ENCODE measurements at places on chromosomes 16 and 17.

DNA sequence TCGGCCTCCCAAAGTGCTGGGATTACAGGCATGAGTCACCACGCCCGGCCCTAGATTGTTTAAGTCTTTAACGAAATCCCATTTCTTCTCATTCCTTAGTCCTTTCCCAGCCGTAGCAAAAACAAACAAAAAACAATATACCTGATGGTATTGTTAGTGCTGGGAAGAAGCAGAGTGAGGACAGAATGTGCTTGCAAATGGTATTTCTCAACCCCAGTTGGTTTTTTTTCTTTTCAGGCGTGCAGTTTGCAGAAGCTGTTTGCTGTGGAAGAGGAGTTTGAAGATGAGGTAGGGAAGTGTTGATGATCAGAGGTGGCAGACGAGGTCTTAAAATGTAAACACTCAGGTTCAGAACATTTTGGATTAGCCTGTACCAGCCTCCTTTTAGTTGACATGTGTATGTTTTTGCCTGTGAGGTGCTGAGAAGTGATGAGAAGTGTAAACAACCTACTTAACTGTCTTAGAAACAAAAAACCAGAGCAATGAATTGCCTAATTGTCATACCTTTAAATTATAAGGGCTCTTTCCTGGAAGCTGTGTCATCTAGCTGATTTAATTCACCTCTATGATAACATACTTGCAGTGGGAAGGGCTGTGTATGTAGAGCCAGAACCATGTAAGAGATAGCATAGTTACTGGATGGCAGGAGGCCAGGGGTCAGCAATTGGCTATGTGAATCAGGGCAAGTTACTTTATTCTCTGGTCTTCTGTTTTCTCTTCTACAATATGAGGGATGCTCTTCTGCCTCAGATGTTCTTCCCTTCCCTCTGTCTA is 3.4 kb downstream of the HROB start:
- DNase-seq, result no peak

GRCh38 chr17:40610359-40610758 is 37.3 kb downstream of the SMARCE1 start:
- DNase-seq, result no peak

DNA sequence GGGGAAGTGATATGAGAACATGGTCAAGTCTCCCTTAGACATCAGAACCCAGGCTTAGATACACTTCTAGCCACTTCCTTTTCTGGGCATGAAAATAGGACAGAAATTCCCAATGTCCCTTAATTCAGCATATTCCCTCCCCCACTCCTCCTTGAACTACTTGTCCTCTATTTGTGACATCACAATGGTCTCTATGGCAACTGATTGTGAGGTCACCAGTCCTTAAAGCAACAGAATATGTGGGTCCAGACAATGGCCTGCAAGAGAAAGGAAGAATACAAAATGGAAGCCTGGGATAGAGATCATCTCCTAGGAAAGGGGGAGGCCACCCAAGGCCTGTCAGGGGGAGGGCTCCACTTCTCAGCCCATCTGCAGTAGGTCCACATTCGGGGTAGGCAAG is 6.7 kb upstream of the SEZ6 start:
- no peak for DNase-seq

DNA sequence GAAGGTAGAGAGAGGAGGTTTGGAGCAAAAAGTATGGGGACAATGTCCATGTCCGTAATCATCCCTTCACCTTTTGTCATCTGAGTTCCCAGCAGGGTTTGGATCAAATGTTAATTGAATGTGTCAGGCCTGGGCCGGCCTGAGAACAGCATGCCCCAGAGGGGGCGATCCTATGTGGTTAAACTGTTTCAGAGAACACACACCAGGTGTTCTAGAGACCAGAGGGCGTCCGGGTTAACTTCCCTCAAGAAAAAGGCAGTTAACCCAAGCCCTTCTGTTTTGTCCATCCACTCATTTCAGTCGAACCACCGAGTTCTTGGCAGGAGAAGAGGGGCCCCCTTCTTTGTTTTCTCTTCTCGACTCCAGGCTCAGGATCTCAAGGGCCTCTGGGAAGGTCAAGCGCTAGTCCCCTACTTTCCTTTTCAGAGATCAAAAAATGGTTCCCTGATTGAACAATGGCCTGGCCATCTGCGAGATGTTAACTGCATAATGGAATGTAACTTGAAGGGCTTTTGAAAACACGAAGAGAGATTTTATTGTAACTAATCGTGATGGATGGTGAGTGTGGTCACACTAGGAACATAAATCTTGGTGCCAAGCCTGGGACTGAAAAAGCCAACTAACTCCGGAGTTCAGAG is 142.5 kb downstream of the IRX3 start:
- DNase-seq, result no peak

DNA sequence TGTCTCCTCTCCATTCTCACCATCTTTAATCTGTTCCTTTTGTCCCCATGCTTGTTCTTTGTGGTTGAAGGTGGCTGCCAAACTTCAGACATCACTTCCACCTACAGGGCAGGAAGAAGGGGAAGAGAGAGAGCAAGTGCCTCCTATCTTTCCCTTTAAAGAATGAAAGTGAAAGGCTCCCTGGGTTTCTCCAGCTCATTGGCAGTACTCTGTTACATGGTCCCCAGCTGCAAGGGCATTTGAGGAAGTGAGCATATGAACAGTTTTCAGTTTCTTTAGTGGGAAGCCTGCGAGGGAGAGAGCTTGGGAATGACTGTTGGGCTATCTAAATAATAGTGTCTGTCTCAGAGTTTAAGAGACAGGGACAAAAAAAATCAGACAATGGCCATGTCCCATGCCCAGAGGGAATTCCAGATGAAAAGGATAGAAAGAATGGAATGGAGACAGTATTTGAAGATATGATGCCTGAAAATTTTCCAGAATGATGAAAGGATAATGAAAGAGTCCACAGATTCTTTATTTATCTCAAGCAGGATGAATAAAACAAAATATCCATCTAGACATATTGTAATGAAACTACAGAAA is 159.9 kb downstream of the LGALS9B start:
- DNase-seq, result no peak

GRCh38 chr16:75433732-75434413 is 570 bp upstream of the CFDP1 start:
- DNase-seq, result peak; percentile 93

DNA sequence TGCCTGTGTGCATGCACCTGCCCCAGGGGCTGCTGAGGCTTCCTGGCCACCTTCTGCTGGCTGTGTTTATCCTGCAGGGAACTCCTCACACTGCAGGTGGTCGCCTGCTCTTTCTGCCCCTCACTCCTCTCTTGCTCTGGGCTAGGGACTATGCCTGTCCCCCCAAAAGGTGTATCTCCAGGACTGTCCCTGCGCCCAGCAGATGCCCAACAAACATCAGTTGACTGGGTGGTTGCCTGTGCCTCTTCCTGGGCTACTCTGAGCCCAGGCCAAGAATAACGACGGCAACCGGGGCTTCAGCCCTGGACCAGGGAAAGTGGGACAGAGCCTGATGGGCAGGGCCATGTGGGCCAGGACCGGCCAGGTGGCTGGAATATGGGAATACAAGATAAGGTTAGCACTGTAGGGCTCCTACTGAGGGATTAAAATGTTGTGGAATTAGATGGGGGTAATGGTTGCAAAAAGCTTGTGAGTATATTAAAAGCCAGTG is 55.4 kb downstream of the VAC14 start:
- DNase-seq, result no peak

GRCh38 chr17:69723741-69724140 is 309.2 kb downstream of the MAP2K6 start:
- no peak for DNase-seq

DNA sequence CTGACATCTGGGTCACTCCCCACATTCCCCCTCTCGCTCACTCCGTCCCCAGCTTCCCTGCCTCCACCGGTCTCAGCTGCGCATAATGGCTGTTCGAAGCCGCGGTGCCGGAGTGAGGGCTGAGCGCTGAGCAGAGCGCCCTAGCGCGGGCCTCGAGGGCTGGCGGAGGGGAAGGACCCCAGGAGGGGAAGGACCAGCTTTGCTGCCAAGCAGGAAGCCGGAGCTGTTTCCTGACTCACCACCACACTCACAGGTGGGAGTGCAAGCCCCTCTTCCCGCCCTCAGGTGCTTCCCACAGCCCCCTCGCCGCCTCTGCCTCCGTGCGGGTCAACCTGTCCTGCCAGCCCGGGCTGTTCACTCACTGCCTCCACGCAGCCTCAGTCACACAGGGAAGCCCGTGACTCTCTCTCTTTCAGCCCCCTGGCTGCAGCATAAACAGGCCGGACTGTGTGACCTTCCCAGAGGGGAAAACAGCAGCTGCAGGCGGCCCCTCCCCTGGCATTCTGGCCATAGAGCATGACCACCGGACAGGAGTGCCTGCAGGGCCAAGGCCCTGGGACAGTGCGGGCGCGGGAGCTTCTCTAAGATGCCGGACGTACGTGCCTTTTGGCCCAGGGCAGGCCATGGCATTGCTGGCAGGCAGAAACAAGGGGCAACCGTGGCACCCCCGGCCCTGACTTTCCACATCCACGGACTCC is 23.7 kb downstream of the SLC43A2 start:
- no peak for DNase-seq

DNA sequence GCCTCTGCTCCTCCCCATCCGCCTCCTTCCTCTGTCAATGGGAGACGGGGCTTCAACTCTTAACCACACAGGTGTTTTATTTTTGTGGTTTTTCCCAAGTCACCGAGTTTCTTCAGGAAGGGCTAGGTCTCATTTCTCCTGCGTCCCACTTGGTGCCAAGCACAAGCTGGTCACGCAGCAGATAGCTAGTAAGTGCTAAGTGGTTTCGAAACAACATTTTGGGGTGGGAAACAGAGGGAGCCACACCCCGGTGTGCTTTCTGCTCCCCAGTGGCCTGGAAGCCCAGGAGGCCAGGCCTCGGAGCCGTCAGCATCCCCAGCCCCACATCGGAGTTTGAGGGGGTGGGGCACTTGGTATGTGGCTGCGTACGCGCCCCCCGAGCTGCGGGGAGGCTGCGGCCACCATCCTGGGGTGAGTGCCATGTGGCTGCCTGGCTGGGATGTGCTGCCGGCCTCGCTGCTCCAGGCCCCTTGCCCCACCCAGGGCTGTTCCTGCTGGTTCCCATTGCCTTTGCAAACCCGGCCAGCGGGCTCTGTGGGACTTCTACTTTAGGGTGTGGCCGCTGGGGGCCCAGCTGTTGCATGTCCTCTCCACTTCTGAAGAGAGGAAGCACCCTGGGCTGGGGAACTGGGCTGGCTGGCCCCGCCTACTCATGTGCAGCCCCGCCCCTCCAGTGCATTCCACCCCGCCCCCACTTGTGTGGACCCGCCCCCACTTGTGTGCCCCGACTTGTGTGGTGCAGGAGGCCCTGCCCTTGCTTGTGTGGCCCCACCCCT is 55.6 kb downstream of the BAIAP2 start:
- no peak for DNase-seq

GRCh38 chr16:50389900-50390299 is 21.1 kb upstream of the BRD7 start:
- no peak for DNase-seq

- no peak for DNase-seq
Measured at GRCh38 chr16:81179219-81179618, 59.3 kb upstream of the BCO1 start.

GRCh38 chr16:57720142-57720575 is 15.4 kb upstream of the KATNB1 start:
- no peak for DNase-seq

- no peak for DNase-seq
Measured at GRCh38 chr17:81252326-81252986, 13.3 kb downstream of the NDUFAF8 start.

DNA sequence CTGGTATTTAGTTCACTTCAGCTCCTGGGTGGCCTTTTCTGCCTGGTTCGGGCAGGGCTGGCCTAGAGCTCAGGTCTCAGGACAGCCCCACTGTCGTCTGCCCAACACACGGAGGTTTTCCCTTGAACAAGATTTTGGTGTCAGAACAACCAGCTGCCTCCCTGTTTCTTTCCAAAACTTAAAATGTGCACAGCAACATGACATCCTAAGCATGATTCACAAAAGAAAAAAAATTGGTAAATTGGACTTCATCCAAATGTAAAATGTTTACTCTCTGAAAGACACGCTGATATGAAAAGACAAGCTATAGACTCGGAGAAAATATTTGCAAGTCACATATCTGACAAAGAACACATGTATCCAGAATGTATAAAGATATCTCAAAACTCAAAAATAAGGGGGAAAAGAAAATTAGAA is 197.8 kb upstream of the CHMP6 start:
- DNase-seq, result no peak

DNA sequence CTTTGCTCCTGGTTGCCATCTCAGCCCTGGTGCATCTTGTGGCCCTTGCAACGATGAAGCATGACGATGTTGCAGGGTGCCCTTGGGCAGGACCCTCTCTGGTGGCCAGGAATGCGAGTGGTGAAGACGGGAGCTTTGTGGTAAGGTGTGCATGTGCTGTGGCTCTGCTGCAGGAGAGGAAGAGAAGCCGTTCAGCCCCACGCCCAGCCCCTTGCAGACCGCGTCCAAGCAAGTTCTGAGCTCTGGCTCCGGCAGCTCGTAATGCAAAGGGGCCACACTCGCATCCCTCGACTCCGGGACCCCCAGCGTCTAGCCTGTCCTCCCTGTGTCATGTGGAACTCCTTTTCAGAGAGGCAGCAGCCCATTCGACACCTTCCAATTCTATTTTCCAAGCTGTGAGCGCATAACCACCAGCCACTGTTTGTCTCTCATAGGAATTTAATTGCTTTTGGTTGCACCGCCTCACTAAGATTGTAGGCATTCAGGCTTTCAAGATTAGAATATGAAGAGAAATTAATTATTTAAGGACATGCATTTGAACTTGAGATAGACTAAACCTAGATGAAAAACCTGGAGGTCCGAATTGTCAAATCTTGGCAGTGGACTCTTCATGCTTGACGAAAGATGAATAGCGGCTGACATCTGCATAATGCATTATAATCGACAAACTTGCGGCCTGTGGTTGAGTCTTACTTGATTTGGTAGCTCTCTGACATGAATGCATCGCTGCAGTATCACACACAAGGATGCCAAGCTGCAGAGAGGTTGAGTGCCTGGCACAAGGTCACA is 21.1 kb upstream of the KCNG4 start:
- no peak for DNase-seq

DNA sequence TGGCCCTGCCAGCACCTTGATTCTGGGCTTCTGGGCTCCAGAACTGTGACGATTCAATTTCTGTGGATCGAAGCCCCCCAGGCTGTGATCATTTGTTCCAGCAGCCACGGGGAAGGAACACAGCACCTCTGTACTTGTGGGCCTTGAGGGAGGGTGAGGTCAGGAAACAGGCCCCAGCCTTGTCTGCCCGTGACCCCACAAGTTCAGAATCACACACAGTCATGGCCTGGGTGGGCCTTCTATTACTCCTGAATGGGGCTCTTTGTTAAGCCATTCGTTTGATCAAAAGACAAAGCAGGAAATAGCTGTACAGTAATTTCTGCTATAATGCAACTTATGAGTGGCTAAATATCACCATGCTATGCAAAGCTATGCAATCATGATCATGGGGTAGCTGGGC is 10.1 kb downstream of the ST6GALNAC2 start:
- no peak for DNase-seq

GRCh38 chr16:83727751-83728352 is 79.9 kb upstream of the HSBP1 start:
- no peak for DNase-seq

DNA sequence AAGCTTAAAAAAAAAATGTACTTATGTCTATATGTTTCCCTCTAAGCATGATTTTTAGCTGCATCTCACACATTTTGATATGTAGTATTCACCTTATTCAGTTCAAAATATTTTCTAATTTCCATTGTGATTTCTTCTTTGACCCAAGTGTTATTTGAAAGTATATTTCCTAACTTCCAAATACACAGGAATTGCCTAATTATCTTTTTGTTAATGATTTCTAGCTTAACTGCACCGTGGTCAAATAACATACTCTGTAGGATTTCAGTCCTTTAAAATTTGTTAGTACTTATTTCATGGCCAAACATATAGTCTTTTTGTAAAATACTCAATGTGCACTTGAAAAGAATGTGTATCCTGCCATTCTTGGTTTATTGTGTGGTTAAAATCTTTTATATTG is 11.3 kb downstream of the TMEM220 start:
- DNase-seq, result no peak

GRCh38 chr17:7807206-7807605 is 26.8 kb upstream of the KDM6B start:
- DNase-seq, result no peak

Measured in retinal pigment epithelial cell (primary cell).